Naive thymus-derived CD4-positive, alpha-beta T cell (primary cell): ENCODE measurements at places on chromosomes 7 and 10. TPM values are rescaled to one million over a fixed set of nuclear protein-coding genes. Genes with fewer than 3 reads are reported as not detected.

- H3K27me3 ChIP-seq = no peaks in the 10 kb centered on the region
- H3K4me1 ChIP-seq = no peaks in the 10 kb centered on the region
- no peak overlapping the region for H3K27ac ChIP-seq
- no peak overlapping the region for H3K4me3 ChIP-seq
- DNase-seq = no peak
These were observed 290.1 kb upstream of the COBL start for GRCh38 chr7:51606601-51607154.

- no peak overlapping the region for H3K4me3 ChIP-seq
- H3K4me1 ChIP-seq = no peaks in the 10 kb centered on the region
- no peaks in the 10 kb centered on the region for H3K36me3 ChIP-seq
- no peak overlapping the region for H3K27ac ChIP-seq
- no peaks in the 10 kb centered on the region for H3K27me3 ChIP-seq
These were observed 249.8 kb upstream of the AKR1E2 start for GRCh38 chr10:4576206-4576605.

The PAPOLB gene
- total RNA-seq = not detected

The CTAGE4 gene
- total RNA-seq = not detected

The GDF10 gene
- total RNA-seq = 1.6 TPM

The NKX1-2 gene
- total RNA-seq = not detected
